ENCODE measurements at places on chromosomes 7 and 10.

- no peak for DNase-seq
These were observed 73.2 kb downstream of the POT1 start for GRCh38 chr7:124856299-124856888.

DNA sequence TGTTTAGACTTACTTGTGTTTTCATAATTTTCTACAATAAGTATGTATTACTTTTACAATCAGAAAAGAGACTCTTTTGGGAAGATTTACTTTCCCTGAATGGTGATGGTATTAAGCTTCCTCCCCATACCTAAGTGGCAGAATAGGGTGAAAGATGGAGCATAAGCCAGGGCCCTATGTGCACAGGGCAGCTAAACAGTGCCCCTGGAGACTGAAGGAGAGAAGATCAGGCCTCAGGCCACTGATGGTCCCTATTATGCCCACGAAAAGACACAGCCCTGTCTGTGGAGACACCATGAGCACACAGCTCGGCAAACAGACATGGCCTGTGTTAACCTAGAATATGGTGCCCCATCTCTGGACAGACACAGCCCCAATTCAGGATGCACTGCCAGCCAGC is 139.4 kb downstream of the OAT start:
- no peak for DNase-seq

DNA sequence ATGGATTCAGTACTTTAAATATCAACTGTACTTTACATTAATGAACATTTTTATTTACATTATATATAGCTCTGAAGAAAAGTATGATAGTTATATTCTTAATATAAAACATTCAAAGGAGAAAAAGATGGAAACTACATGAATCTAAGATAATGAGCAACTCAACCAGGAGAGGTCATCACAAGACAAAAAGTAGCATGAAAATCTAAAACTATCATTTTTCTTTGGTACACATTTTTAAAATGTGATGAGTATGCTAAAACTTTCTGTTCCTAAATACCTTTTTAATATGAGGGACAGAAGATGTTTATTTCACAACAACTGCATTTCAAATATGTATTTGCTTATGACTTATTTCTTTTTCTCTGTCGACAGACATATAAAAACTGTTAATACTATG is 2.4 kb downstream of the CNTNAP2 start:
- DNase-seq = no peak

- DNase-seq = no peak
These were observed 186.8 kb upstream of the CXCL12 start for GRCh38 chr10:44571701-44572100.

DNA sequence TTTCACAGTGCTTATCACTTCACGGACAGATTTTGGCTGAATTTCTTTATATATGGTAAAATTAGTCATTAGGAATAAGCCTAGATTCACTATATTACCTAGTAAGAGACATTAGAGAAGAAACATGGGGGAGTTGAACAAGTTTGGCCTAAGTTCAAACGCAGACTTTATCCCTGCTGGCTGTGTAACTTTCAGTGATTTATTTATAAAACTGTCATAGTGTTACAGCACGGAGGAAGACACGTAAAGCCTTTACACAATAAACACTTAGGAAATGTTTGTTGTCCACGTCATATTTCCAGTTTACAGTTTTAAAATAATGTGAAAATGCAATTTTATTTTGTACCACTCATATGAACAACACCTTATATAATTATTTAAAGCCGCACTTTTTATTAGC is 661.5 kb downstream of the MAGI2 start:
- no peak for DNase-seq

DNA sequence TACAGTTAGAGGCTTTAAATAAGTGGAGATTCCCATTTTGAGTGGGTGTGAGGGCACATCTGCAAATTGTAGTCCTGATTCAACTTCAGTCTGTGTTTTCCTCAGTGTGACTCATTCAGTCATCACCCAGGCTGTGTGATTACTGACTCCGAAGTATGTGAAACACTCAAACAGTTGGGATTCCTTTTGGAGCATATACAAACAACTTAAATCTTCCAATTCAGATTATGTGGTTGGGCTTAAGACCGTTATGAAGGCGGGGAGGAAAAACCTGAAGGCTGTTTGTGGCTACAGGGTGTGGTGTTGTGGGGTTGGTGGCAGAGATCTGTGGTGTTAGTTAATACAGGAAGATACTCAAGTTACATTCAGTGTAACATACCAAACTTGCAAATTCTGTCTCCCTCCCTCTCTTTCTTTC is 259.7 kb upstream of the FERD3L start:
- no peak for DNase-seq

DNA sequence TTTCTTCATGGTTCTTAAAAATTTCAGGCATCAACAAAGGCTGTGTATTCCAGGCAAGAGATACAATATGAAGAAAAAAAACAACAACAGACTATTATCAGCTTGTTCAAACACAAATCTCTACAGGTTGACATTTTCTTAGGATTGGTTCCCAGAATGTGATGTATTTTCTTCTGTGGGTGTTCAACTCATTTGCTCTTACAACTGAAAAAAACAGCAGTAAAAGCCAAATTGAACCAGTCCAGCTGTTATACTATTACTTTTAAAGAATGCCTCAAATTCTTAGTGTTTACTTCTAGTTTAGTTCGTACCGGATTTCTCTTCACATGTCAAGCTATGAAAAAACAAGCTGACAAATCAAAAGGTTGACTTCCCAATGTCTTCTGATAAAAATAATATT is 60.7 kb downstream of the CNTNAP2 start:
- no peak for DNase-seq

GRCh38 chr7:96136600-96137239 is 185.2 kb downstream of the SLC25A13 start:
- DNase-seq = no peak

DNA sequence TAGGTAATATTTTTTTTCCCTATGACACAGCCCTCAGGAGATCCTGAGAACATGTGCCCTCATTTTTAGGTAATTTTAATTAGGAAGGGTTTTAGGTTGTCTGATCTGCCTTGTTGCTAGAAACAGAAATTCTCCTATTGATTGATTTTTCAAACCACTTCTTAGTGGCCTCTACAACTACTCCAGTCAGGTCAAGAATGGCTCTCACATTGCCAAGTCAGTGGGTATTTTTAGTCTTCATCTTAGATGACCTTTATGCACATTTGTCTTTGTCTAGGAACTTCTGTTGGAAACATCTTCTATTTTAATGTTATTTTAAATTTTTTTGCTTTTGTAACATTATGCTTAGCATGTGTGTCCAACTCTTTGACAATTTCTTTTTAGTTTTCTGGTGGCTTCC is 162.3 kb downstream of the MLLT10 start:
- DNase-seq = no peak

Data from anterior cingulate cortex (tissue), 58 donors.